Stimulated activated CD4-positive, alpha-beta T cell treated with anti-CD3 and anti-CD28 coated beads, TNF-alpha, amount 100 ng/mL, for 24 hours (primary cell): ENCODE measurements at places on chromosomes 3 and 15.

DNA sequence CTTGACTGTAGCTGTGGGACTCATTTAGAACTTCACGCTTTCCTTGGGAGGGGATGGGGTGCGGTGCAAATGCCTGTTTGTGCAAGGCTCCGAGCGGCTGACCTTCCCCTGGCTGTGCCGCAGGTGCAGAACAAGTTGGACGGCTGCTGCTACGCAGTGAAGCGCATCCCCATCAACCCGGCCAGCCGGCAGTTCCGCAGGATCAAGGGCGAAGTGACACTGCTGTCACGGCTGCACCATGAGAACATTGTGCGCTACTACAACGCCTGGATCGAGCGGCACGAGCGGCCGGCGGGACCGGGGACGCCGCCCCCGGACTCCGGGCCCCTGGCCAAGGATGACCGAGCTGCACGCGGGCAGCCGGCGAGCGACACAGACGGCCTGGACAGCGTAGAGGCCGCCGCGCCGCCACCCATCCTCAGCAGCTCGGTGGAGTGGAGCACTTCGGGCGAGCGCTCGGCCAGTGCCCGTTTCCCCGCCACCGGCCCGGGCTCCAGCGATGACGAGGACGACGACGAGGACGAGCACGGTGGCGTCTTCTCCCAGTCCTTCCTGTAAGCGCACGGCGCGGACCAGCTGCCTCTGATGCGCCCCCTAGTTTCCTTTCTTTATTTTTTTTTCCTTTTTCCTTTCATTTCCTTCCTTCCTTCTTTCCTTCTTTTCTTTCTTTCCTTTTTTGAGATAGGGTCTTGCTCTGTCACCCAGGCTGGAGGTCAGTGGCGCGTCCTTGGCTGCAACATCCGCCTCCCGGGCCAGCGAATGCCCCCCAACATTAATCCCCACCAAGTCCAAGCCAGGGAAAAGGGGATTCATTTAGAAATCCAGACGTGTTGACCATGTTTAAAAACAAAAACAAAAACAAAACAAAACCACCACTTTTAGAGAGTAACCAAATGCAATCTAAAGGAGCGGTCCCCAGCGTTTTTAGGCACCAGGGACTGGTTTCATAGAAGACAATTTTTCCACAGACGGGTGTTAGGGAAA, 42.7 kb downstream of the EIF2AK4 start:
- DNase-seq, result no peak

GRCh38 chr15:85756411-85757072, 38.2 kb downstream of the KLHL25 start:
- DNase-seq, result no peak

GRCh38 chr15:64045774-64046420, 388 bp downstream of the DAPK2 start:
- no peak for DNase-seq

DNA sequence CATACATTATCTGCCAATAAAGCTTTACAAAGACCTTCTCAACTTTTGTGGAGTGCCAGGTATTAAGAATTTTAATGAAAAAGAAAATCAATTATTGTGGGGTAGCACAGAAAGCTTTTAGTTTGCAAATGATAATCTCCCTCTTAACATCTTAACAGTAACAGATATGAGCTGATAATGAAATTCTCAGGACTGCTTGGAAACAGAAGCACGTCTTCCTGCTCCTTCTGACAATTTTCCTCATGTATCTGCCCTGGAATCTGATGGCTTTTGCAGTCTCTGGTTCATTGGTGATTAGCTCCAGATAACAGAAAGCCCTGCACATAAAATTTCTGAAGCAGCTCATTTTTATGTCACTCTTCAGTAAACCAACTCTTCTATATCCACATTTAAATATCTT, 432.4 kb upstream of the PDZRN3 start:
- no peak for DNase-seq

- no peak for DNase-seq
These were observed 179.8 kb downstream of the THSD4 start for GRCh38 chr15:71294911-71295602.
